Activated T-helper 1 cell treated with anti-CD3 and anti-CD28 coated beads, Interleukin-2, amount 50 U/mL, for 16 hours (primary cell): ENCODE measurements at places on chromosomes 3 and 15.
A peak's percentile ranks its signal among the peaks of the same experiment; 100 is the strongest.

GRCh38 chr3:193822492-193823212 lies 229.6 kb downstream of the OPA1 start:
- no peak for DNase-seq

GRCh38 chr3:160748231-160748630 lies 7.8 kb upstream of the PPM1L start:
- DNase-seq, result no peak

DNA sequence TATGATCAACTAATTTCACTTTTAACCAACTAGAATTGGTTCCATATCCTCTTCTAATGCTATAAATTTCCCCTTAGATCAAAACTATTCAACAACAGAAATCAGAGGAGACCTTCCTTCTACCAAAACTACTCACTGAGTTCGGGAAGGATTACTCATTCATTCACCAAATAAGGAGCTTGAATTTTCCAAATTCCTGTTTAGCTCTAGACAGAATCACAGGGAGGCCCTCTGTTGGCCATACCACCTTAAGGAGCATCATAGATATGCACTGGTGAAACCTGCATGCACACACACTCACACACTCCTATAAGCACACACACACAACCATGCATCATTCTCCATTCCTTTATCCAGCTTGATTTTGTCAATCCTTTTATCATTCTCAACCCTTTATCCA lies 49.0 kb downstream of the SUCLG2 start:
- no peak for DNase-seq

- no peak for DNase-seq
Observed at GRCh38 chr3:98587654-98588053, 5.8 kb downstream of the CPOX start.

GRCh38 chr3:4656059-4656458 lies 162.9 kb downstream of the ITPR1 start:
- no peak for DNase-seq

- DNase-seq, result no peak
Observed at GRCh38 chr15:85329561-85330422, 50.6 kb upstream of the AKAP13 start.

- DNase-seq, result no peak
Observed at GRCh38 chr3:32403663-32404062, 12.0 kb downstream of the CMTM7 start.

DNA sequence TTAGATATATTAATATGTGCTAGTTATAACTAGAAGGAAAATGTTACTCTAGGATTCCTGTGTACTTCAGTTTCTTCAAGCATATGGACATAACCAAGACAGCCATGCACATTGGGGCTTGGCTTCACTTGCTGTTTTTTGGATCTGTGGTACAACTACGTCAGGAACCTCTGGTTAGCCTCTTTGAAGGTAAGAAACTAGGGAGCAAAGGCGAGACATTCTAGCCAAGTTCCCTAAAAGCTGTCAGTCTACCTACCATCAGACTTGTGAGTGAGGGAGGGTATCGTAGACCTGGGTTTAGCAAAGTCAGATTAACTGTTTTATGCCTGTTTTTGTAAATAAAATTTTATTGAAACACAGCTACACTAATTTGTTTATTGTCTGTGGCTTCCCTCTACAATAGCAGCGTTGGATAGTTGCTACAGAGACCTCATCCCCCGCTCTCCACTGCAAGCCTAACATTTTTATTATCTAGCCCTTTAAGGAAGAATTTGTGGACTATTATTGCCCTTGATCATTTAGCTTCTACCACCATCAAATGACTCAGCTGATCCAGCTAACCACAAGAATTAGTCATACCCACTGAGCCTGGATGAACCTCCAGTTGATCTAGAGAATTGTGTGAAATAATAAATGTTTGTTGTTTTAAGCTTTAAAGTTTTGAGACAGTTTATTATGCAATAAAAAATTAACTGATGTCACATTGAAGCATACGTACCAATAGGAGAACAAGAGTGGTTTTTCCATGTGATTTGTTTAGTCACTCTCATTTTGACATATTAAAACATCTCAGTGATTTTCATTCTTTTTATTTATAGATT lies 58.1 kb downstream of the RSRC1 start:
- no peak for DNase-seq

GRCh38 chr3:53009826-53010539 lies 35.9 kb downstream of the SFMBT1 start:
- DNase-seq, result no peak

GRCh38 chr3:66822186-66823008 lies 175.7 kb upstream of the KBTBD8 start:
- peak; percentile 35 for DNase-seq

- no peak for DNase-seq
Observed at GRCh38 chr3:39716849-39717248, 92.6 kb upstream of the MYRIP start.

DNA sequence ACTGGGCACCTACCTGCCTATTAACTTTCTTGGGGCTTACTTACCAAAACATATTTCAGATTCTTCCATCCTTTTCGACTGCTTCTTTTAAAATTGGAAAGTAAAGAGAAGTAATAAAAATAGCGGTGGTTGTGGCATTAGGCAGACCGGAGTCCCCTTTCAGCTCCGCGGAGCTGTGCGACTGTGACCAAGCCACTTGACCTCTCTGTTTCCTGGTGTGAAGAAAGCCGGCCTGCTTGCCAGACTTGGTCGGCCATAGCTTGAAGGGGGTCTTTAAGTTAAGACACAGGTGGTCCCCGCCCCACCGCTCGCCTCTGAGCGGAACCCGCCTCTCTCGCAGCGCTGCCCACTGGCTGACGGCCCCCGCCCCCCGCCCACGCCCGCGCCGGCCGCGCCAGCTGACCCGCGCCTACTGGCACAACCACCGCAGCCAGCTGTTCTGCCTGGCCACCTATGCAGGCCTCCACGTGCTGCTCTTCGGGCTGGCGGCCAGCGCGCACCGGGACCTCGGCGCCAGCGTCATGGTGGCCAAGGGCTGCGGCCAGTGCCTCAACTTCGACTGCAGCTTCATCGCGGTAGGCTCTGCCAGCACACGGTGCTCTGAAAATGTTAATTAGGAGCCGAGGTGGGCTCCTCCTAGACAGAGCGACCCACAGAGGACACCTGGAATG lies 18.3 kb downstream of the NOX5 start:
- no peak for DNase-seq

- no peak for DNase-seq
Observed at GRCh38 chr15:75544359-75544758, 34.8 kb downstream of the PTPN9 start.

- no peak for DNase-seq
Observed at GRCh38 chr3:124780356-124780755, 50.1 kb downstream of the UMPS start.

DNA sequence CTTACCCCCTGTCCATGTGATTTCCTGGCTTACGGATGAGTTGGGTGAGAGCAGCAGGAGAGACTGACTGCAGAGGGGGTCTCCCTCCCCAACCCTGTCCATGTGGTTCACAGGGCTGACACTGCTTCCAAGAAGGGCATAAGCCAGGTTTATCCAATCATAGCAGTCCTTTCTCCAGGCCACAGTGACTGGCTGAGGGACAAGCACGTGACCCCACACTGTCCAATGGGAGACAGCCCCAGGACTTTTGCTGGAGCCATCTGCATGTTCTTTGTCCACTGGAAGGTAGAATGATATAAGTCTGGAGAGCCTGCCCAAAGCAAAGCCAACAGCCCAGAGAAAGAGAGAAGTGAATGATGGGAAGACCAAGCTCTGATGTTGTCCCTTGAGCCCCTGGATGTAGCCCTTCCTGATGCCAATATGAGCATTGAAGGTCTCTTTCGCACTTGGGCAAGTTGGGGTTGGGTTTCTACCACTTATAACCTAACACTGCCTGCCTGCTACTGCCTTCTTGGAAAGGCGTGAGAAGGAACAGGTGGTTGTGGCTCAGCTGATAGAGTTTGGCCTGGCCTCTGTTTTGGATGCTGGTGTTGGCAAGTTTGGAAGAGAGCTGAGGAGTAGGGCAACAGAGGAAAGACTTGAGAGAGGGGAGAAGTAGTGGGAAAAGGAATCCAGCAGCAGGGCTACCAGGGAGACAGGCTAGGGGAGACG lies 41.3 kb upstream of the GRIP2 start:
- DNase-seq, result no peak

DNA sequence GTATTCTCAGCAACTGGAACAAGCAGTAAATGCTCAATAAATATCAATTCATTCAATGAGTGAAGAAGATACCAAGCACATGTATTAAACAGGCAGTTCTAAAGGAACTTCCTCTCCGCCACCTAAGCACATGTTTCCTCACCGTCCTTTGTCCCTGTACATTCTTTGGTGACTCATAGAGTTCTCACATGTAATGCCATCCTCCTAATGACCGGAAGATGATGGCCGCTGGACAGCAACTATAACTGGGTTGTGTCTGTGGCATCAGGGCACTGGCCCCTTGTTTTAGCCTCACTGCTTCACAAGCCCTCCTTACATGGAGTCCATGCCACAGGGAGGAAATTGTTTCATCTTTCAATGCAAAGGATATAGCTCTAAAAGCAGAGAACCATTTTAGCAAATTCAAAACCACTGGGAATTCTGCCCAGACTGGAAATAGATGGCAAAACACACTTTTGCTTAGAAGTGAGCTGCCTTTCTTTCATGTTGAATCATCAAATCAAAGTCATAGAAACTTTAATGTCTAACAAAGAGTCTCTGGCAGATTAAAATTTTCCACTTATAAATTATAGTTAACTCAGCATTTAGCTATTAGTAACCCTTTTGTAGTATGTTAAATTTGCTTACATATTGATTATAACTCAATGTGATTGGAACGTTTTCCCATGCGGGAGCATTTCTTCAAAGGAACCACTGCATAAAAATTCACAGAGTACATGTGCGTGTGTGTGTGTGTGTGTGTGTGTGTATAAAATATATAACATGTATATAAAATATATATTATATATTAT lies 74.1 kb downstream of the GAP43 start:
- DNase-seq, result no peak

- DNase-seq, result no peak
Observed at GRCh38 chr3:157589211-157589610, 86.0 kb upstream of the VEPH1 start.

- no peak for DNase-seq
Observed at GRCh38 chr15:87481126-87481525, 775.4 kb downstream of the NTRK3 start.

DNA sequence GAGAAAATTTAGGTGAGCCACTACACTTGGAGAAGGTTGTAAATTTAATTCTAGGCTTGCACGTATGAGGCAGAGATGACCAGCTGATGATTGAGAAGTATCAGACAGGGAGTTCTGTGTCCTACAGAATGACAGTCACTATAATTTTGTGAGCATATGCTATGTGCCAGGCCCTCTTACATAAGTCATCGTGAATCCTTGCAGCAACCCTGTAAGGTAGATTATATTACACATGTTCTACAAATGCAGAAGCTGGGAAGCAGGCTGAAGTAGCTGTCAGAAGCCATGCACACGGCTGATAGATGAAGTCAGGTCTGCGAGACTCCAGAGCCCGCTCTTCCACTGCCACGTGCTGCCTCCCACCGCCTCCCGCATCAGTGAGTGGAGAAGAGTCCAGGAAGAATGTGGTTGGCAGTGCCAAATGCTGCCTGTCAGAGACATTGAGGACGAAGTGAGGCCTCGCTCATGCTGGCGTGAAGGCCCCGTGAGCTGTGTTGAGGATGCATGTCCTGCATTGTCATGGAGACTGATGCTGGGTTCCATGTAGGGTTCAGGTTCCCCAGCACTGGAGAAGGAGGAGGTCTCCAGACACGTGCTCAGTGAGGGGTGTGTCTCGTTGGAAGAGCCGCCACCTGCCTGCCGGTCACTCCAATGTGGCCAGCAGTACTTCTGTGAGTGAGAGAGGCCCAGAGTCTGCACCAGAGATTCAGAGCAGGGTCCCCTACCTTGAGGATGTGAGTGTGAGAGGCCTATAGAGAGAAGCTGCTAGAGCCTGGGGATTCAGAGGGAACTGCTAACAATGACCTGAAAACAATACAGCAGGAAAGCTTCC lies 123.3 kb upstream of the PLXNA1 start:
- DNase-seq, result no peak

- DNase-seq, result no peak
Observed at GRCh38 chr3:89252016-89252415, 144.6 kb downstream of the EPHA3 start.

GRCh38 chr3:69540706-69541581 lies 155.1 kb upstream of the FRMD4B start:
- DNase-seq, result no peak

- DNase-seq, result no peak
Observed at GRCh38 chr3:180457225-180457624, 144.7 kb upstream of the TTC14 start.

GRCh38 chr3:124163689-124164088 lies 171.8 kb upstream of the ROPN1 start:
- DNase-seq, result no peak

GRCh38 chr3:10558736-10559135 lies 53.4 kb upstream of the ATP2B2 start:
- no peak for DNase-seq

DNA sequence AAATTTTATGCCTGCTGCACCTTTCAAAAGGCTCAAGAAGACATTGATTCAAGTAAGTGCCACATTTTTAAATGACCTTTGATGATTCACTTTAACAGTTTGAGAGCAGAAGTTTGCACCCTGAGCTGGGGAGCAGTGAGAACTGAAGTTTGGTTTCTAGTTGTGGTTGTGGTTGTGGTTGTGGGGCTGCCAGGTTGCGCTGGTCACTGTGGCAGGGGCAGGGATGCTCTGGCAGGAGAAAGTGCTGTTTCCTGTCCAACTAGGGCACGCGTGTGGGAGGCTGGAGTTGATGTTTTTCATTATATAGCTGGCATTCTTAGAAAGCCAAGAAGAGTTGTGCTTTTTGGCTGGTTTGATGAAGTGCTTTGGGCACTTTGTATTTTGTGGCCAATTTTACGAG lies 339.7 kb upstream of the NR2F2 start:
- DNase-seq, result no peak

DNA sequence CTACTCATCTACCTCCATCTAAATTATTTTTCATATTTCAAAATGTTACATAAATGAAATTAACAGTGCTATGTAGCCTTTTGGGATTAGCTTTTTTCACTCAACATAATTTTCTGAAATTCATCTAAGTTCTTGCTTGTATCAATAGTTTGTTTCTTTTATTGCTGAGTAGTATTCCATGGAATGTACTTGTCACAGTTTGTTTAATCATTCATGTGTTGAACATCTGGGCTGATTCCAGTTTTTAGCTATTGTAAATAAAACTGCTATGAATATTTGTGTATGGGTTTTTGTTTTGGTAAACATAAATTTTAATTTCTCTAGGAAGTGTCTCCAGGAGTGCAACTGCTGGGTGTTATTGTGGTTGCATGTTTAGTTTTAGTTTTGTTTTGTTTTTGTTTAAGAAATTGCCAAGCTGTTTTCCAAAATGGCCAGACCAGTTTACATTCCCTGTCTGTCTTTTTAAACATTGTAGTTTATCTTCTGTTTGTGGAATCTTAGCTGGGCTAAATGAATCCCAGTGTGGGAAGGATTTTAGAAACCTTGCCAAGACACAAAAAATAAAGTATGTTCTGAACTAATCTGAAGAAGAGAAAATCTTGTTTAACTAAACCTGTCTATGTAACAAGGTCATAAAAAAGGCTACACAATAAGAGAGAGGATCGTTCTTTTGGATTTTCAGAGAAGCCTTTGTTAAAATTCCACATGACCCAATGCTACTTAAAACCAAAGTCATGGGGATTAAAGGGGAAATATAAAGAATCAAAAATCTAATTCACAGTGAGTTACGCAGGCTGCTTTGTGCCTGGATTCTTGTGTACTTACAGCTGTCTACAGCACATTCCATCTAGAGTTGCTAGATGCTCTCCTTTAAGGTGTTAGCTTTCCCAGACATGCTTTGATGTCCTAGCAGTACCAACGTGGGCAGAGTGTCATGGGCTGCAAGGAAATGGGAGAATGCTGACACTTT lies 129.2 kb upstream of the SUCLG2 start:
- no peak for DNase-seq

- no peak for DNase-seq
Observed at GRCh38 chr3:23518441-23518840, 287.3 kb upstream of the UBE2E1 start.
